ENCODE measurements at places on chromosomes 11 and 22. TPM values are rescaled to one million over a fixed set of nuclear protein-coding genes. Genes with fewer than 3 reads are reported as not detected.

ACRV1 gene
- total RNA-seq, result not detected

CELSR1 gene
- 11.9 TPM for total RNA-seq

KDELR3 gene
- total RNA-seq, result 8.5 TPM

SHANK3 gene
- 36.0 TPM for total RNA-seq

MFNG gene
- total RNA-seq, result 12.8 TPM

OR52A1 gene
- not detected for total RNA-seq

GRCh38 chr11:35063488-35063931 is 75.5 kb upstream of the CD44 start:
- DNase-seq, result no peak

- peak; percentile 47 for DNase-seq
Measured at GRCh38 chr11:15770798-15771414, 585.4 kb downstream of the SOX6 start.

GRCh38 chr22:31635638-31636306 is 26.2 kb downstream of the PISD start:
- DNase-seq, result no peak

- no peak for DNase-seq
Measured at GRCh38 chr11:75656044-75656727, 12.7 kb downstream of the MAP6 start.

- DNase-seq, result no peak
Measured at GRCh38 chr11:130992788-130993187, 76.5 kb upstream of the SNX19 start.

GRCh38 chr11:69859275-69859934 is 40.2 kb upstream of the FGF3 start:
- DNase-seq, result no peak

- no peak for DNase-seq
Measured at GRCh38 chr11:69515271-69516245, 34.1 kb downstream of the LINC01488 start.

- DNase-seq, result no peak
Measured at GRCh38 chr11:93220078-93220477, 22.3 kb upstream of the SLC36A4 start.

DNA sequence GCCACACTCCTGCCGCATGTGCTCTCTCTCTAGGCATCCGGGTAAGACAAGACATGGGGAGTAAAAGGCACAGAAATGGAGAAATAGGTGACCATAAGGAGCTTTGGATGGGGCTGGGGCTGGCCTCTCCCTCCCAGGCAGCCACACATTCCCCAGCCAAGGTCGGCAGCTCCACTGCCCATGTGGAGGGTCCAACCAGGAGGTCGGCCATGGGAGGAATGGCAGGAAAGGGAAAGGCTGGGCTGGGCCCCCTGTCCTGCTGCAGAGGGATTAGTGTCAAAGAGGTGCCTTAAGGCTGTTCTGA is 460 bp upstream of the MUC5AC start:
- DNase-seq, result no peak

DNA sequence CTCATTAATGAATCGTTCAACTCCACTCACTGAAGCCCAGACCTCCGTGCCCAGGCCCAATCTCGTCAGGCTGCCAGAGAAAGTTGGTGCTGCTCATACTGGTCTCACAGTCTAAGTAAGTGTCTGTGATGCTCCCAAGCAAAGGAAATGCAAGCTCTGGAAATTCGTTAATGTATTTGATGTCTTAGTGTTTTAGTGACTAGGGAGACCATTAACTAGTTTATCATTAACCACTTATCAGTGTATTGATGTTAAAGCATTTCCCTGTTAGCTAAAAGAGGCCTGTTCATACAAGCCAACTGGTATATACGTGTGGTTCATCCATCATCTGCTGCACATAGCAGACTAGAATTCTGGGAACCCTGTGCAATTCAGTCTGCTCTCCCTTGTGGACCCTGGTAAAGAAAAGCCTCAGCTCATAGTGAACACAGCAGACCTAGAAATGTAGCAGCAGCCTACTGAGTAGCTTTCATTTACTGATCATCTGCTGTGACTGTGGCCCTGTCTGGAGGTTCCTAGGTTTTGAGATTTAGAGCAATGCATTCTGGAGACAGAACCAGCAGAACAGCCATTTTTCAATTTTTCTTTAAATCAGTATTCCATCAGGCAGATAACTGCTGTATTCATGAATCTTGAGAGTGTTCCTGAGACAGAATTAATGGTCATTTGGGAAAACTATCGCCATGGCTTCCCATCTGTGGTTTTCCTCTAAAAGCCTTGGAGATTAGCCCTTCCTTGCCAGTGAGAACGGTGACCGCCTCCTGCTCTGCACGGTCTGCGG is 15.7 kb upstream of the AIFM3 start:
- no peak for DNase-seq

DNA sequence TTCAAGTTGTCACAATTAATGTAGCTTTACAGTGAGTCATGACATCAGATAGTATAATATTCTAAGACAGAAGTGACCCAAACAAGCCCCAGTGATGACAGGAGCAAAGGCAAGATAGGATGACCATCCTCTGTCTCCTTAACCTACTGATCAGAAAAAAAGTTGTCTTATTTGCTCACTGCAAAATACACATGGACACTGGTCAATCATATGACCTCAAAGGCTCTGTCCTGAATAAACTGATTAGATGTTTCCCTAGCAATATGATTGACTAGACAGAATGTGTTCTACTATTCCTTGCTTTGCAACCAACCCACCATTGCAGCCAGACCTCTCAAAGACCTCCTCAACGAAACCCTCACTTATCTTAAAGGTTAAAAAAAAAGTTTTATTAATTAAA is 117.4 kb downstream of the SYN3 start:
- DNase-seq, result no peak

DNA sequence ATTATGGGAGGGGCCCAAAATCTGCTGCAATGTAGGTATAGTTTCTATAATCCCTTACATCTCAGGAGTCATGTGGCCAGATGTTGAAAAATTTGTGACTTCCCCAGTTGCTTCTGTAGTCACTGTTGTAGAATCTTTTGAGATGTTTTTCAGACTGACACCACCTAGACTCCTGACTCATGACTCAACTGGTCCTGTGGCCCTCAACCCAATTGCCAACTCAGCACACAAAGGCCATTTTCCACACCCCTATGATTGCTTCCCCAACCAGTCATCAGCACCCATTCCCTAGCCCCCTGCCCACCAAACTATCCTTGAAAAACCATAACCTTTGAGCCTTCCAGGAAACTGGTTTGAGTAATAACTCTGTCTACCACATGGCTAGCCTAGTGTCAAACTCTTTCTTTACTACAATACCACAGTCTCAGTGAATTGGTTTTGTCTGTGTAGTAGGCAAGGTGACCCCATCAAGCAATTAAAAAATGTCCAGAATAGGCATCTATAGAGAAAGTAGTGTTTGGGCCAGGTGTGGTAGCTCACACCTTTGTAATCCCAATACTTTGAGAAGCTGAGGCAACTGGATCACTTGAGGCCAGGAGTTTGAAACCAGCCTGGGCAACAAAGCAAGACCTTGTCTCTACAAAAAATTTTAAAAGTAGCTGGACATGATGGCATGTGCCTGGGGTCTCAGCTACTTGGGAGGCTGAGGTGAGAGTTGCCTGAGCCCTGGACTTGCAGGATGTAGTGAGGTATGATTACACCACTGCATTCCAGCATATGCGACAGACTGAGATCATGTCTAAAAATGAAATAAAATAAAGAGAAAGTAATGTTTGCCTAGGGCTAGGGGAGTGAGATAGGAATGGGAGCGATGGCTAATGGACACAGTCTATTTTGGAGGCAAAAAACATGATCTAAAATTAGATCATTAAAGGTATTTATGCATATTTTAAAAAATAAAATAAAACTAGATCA is 24.1 kb upstream of the FEZ1 start:
- no peak for DNase-seq
